Stimulated activated CD4-positive, alpha-beta T cell treated with anti-CD3 and anti-CD28 coated beads, Interleukin-1b, Interleukin-23, amount 100 ng/mL, for 48 hours (primary cell): ENCODE measurements at places on chromosomes 2 and 18.

DNA sequence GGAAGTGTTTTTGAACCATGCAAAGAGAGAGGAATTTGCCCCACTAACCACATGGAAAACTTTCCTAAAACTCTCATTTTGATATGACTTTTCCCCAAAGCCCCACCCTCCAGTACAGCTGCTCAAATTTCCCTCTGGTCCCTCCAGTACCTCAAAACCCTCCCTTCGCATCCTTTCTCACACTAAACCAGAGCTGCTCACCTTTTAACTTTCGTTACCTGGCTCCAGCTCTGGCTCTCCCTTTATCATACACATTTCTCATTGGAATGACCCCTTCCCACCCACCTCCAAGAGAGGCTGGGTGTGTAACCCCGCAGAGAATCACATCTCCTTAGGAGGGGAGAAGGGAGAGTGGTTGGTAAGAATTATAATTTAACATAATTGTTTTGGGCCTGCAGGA is 86.8 kb upstream of the NDUFV2 start:
- DNase-seq = no peak

- peak; percentile 11 for DNase-seq
Measured at GRCh38 chr18:23689031-23689615, at the start of gene LAMA3. Gene LAMA3 (plus strand): TSS chr18:23689453. CDS start chr18:23689684, 231 bp downstream.

GRCh38 chr2:113842919-113843736 is 46.8 kb upstream of the ACTR3 start:
- DNase-seq = no peak

GRCh38 chr18:36934884-36935283 is 106.0 kb downstream of the KIAA1328 start:
- no peak for DNase-seq

- DNase-seq = no peak
Measured at GRCh38 chr2:188573453-188573852, 281.8 kb downstream of the GULP1 start.

GRCh38 chr2:18722101-18722500 is 132.7 kb upstream of the NT5C1B start:
- no peak for DNase-seq

GRCh38 chr2:69559442-69560146 is 83.9 kb downstream of the AAK1 start:
- DNase-seq = no peak

GRCh38 chr2:5691985-5692529 is at the start of gene SOX11:
Gene SOX11 (plus strand): TSS chr2:5692384. CDS start chr2:5692722, 338 bp downstream.
- DNase-seq = no peak

- no peak for DNase-seq
Measured at GRCh38 chr2:122210898-122211856, 455.7 kb downstream of the TSN start.

GRCh38 chr2:233290051-233290845 is 17.4 kb upstream of the SAG start:
- no peak for DNase-seq

DNA sequence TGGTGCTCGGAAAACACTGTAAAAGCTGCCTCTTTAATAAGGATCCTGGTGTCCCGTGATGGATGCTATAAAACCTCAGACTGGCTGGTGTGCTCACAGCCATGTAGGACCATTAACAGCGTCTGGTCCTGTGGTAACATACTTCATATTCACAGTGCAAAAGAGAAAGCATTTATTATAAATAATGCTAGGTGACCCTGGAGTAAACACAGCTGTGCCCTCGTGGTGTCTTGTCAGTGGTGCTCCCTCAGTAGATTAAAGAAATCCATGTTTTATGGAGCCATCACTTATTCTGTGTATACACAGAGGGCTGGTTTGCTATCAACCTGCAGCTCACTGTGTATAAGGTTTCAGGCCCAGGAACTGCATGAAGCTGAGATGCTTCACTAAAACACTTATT is 106.9 kb downstream of the CDK15 start:
- DNase-seq = no peak

DNA sequence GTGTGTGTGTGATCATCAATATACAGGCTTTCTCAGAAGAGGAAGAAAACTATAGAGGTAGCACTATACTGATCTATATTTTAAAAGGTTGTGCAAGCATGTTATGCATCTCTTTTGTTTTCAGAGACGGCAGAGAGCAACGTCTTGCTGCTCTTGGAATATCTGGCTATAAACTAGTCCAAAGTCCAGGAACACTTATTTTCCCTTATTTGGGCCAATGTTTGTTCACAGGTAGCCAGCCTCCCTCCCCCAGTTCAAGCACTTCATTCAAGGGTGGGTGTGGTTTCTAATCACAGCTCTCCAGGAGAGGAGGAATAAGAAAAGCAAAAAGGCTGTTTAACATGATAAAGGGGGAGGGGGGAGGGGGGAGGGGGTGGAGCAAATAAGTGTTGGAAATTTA is 4.2 kb downstream of the FZD5 start:
- DNase-seq = no peak

DNA sequence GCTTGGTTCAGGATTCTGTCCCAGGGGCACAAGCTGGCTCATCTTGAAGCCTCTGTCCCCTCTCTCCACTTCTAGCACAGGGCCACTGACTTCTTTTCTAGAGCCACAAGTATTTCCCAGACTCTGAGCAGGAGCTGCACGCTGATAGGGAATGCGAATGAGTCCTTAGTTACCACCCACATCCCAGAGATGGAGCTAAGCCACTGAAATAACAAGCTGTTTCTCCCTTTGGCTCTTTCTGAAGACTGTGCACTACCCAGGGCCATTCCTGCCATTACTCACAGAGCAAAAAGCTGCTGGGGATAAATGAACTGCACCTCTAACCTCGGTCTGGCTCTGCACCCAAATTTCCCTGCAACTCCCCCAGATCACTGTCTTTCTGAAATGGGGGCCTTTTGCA is 70.6 kb downstream of the TSN start:
- no peak for DNase-seq

DNA sequence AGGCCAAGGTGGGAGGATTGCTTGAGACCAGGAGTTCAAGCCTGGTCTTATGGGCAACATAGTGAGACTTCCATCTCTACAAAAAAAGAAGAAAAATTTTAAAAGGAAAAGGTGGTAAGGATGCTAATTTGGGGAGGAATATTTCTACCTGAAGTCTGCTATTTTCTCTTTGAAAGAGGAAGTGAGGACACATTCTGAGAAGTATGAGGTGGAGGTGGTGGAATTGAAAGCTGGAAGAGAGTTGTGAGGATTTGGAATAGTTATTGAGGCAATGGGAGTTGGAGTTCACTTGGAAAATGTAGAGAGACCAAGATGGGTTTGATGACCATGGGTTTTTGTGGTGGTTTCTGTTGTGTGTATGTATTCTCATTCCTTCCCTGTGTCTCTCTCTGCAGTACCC is 29.3 kb downstream of the EML4 start:
- DNase-seq = no peak

GRCh38 chr2:95031076-95031725 is 5.7 kb downstream of the MAL start:
- no peak for DNase-seq

DNA sequence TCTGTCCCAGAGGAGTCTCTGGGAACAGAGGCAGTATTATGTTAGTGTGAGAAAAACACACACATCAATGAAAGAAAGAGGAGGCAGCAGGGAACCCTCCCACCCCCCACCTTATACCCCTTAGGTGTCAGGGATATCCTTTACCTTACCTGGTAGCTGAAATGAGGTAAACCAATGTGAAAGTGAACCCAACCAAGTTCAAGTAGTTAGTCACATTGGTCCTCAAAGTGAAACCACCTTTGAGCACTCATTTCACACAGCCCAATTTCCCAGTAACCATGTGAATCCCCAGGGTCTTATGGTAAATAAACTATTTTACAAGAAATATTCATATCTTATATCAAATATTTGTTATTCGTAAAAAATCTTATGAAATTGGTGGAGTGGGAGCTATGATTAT is 377.8 kb downstream of the LRATD1 start:
- DNase-seq = no peak

GRCh38 chr18:43275546-43275945 is 1.7 kb downstream of the SYT4 start:
- DNase-seq = no peak

GRCh38 chr2:241951920-241952319 is 82.4 kb downstream of the RTP5 start:
- DNase-seq = no peak

- DNase-seq = no peak
Measured at GRCh38 chr18:48084858-48085257, 154.4 kb upstream of the SMAD2 start.

GRCh38 chr2:174623690-174624089 is 26.1 kb upstream of the WIPF1 start:
- DNase-seq = no peak

GRCh38 chr2:165013944-165014619 is 58.8 kb upstream of the SLC38A11 start:
- DNase-seq = no peak

- DNase-seq = no peak
Measured at GRCh38 chr2:37797081-37797480, 125.6 kb upstream of the CDC42EP3 start.

GRCh38 chr2:70089983-70090525 is 2.8 kb downstream of the PCBP1 start:
- no peak for DNase-seq

DNA sequence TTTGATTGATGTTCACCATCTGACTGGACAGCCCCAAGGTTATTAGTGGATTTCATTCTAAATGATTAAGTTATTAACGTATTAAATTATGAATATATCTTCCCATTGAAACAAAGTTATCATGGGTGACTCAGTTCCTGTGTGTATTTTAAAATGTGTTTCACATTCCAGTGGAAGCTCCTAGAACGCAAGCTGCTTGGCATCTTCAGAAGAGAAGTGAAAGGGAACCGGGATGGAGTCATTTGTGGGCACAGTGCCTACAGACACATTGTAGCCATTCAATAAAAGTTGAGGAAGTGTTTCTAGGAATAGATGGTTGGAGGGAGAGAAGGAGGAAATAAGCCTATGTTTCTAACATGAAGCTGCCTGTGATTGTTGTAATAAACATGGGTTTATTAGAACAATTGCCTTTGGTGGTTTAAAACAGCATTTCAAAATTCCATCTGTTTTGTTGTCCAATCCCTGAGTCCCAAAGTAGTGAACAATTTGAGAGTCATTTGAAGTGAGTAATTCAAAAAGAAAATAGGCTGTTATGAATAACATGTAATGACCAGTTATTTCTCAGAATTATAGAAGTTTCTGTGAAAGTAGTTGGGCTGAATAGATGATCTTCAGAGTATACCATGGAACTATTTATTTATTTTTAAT is 143.5 kb downstream of the PKP4 start:
- no peak for DNase-seq

GRCh38 chr2:218393750-218394290 is 5.8 kb upstream of the CTDSP1 start:
- DNase-seq = no peak

DNA sequence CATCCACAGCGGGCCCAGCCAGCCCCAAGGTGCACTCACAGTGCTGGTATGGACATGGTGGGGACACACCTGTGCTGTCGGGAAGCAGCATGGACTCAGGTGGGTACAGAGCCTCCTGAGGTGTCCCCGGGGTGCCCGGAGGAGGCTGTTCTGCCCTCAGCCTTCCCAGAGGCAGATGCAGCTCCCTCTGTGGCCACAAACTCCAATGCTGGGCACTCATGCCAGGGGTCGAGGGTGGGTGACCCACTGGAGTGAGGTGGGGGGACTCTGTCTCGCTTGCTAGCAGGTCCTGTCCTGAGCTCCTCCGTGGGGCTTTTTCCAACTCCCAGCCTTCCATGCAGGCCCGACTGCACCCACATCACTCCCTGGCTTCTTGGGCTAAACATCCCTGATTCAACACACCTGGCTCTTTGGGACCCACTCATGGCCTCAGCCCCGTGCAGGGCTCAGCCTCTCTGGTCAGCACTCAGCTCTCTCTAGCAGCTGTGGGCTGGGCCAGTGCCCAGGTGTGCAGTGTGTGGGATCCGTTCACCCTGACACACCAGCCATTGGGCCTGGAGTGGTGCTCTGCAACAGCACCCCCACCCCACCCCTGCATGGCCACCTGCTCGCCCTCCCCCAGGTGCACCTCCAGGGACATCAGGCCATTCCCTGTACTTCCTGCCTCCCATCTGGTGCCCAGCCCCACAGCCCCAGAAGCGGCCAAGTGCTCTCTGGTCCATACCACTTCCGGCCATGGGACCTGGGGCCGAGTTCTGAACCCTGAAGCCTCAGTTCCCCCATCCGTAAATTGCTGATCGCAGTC is 16.0 kb downstream of the RAMP1 start:
- DNase-seq = no peak

- DNase-seq = no peak
Measured at GRCh38 chr2:23485841-23486683, 101.1 kb downstream of the KLHL29 start.

GRCh38 chr2:199228887-199229819 is 228.6 kb downstream of the SATB2 start:
- DNase-seq = peak; percentile 48

- no peak for DNase-seq
Measured at GRCh38 chr2:232576995-232577394, 26.5 kb downstream of the EIF4E2 start.

- no peak for DNase-seq
Measured at GRCh38 chr2:111905990-111906735, 7.8 kb downstream of the MERTK start.

DNA sequence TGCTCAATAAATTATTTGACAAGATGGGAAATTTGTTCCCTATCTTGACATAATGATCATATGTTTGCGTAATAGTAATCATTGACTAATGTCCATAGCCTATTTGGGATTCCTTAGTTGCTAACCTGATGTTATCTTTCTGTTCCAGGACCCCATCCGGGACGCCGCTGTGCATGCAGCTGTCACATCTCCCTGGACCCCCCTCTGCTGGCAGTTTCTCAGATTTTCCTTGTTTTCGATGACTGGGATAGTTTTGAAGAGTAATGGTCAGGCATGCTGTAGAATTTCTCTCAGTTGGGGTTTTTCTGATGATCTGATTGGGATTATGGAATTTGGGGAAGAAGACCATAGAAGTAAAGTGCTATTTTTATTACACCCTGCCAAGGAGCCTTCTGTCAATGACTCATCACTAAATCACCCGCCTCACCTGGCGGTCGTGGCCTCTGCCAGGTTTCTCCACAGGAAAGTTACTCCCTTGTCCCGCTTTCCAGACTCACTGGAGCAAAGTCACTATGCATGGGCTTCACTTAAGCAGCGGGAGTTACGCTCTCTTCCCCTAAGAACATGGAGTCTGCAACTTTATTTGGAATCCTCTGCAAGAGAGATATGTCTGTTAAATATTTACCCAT is 19.9 kb upstream of the TMEM18 start:
- no peak for DNase-seq

DNA sequence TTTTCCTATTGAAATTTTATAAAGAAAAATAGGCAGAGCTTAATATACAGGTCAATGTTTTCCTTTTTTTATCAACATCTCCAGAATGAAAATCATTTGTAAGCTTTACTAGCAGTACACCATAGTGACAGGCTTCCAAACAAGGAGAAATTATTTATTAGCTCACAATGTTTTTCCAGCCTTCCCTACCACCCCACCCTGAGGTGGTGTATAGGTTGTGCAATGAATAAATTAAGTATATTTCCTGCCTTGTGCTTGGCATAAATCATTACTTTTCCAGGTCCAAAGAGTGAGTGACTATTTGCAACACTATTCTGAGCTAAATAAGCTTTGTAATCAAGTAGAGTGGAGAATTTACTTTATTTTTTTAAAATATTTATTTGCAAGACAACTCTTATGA is 876.2 kb upstream of the POU3F3 start:
- no peak for DNase-seq
